Activated CD4-positive, alpha-beta T cell treated with anti-CD3 and anti-CD28 coated beads, Interleukin-2, amount 10 ng/mL, durations not matched to agents 7 days and 5 days (primary cell): ENCODE measurements at places on chromosomes 1 and 21. TPM values are rescaled to one million over a fixed set of nuclear protein-coding genes. Genes with fewer than 3 reads are reported as not detected.
A peak's percentile ranks its signal among the peaks of the same experiment; 100 is the strongest.

PSMA5 gene
- 174 TPM for total RNA-seq

MYBPHL gene
- not detected for total RNA-seq

WNT2B gene
- total RNA-seq, result not detected

SEMA4A gene
- total RNA-seq, result 35.3 TPM

TDRD5 gene
- not detected for total RNA-seq

PLA2G2D gene
- not detected for total RNA-seq

AADACL3 gene
- total RNA-seq, result not detected

GRCh38 chr1:184919892-184920291 lies 54.4 kb downstream of the NIBAN1 start:
- DNase-seq, result no peak

GRCh38 chr1:153773096-153773921 lies 1.9 kb upstream of the SLC27A3 start:
- no peak for DNase-seq

DNA sequence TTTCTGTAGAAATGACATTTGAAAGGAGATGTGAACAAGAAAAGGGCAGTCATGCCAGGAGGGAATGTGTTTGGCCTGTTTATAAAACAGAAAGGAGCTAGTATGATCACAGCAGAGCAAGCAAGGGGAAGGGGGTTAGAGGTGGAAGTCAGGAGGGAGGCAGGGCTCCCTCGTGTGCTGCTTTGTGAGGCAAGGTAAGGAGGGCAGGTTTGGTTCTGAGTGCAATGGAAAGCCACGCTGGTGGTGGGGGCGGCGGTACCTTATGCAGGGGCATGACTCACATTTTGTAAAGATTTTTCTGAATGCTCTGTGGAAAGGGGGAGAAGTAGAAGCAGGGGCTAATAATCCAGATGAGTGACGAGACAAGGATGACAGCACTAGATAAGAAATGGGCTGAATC lies 197.5 kb upstream of the C8B start:
- DNase-seq, result no peak

DNA sequence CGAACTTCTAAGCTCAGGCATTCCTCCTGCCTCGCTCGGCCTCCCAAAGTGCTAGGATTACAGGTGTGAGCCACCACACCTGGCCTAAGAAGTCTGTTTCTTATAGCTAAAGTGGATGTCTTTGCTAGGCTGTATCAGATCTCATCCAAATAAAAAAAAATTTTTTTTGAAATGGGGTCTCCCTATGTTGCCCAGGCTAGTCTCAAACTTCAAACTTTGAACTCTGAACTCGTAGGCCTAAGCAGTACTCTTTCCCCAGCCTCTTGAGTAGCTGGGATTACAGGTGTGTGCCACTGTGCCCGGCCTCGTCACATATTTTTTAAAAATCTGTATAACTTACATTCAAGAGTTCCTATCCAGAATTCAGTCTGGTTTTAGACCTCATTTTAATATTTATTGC lies 40.5 kb downstream of the RPRD2 start:
- no peak for DNase-seq

DNA sequence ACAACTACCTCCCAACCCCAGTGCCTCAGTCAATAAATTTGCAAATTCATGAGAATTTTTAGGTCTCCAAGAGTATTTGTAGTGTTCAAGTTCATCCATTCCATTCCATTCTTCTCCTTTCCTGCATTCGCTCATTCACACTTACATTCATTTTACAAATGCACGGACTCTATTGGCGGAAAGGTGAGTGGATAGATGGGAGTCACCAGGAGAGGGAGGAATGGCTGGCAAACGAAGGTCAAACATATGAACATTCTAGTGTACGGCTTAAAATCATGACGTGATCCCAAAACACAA lies 2.5 kb downstream of the LORICRIN start:
- DNase-seq, result no peak

GRCh38 chr1:113303267-113303666 lies 87.0 kb upstream of the MAGI3 start:
- DNase-seq, result no peak

DNA sequence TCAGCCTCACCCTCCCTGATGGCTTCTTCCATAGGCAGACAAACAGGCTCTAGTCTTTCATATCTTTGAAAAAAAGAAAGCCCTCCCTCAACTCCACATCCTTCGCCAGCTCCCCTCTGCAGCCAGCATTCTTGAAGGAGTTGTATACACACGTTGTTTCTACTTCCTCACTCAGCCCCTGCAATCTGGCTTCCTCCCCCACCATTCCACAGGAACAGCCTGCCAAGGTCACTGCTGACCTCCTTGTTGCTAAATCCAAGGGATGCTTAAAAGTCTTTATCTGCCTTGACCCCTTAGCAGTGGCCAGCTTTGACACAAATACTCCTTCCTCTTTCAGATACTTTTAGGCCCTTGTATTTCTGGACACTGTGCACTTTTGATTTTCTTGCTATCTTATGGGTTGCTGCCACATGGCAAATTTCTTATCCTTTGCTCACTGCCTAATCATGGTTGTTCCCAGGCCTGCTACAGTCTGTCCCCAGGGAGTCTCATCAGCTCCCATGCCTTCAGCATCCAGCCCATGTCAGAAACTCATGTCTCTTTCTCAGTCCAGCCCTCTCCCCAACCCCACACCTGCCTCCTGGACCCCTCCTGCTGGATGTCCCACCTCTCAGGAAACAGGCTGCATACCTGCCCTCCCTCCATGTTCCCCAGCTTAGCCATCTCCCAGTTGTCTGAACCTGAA lies 8.3 kb downstream of the FAM229A start:
- no peak for DNase-seq

GRCh38 chr1:31029026-31029425 lies 36.5 kb downstream of the PUM1 start:
- DNase-seq, result no peak

DNA sequence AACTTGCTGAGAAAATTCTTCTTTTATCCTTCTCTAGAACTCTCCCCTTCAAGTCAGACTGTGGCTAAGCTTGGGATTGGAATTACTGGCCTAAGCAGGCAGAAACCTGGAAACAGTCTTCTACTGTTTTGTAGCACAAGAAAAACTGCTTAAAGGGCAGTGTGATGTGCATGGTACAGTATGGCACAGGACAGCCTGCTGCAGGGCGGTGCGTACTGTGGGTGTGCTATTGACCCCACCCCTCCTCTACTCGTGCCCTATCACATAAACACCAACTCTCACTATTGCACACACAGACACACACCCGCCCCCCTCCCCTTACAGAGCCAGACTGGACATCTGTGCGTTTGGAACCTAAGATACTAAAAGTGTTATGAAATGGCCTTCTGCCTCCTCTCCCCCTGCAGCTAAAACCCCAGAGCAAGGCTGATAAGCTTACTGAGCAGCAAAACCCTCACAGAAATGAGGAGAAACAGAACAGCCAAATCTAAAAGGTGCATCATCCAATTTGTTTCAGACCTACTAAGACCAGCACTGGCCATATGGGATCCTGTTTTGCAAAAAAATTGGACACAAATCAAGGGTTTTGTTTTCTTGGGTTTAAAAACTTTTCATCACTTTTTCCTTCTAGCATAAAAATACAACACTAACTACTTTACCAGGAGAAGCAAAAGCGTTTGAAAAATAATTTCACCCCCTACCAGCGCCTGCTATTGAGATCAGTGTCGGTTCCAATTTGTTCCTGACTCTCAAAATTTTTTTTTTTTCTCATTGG lies 355.8 kb upstream of the LYPLAL1 start:
- no peak for DNase-seq

- DNase-seq, result no peak
Measured at GRCh38 chr1:40903106-40903505, 40.9 kb upstream of the CITED4 start.

DNA sequence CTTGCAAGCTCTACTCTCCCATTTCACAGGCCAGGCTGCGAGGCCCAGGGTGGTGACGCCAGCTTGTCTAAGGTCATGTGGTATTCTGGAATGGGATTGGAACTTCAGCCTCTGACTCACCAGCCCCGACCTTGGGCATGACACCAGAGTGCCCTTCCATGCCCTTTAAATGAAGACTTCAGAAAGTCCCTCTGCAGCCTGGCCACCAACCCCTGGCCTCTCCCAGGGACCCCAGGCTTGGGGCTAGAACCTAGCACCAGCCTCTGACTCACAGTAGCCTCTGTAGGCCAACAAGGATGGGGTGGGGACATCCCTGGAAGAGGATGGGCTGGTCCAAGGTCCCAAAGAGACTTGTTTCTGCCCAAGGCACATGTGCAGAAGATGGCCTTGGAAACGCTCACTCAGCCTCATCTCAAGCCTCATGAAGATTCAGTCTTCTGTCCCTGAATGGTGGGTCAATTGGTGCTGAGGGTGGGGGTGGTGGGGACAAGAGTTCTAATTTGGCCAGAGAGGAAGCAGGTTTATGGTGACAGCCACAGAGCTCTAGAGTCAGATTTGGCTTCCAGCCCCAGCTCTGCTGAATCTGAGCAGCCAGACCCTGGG lies 36.1 kb upstream of the RUNX3 start:
- peak; percentile 27 for DNase-seq
